HT1080 (cell line): ENCODE measurements at places on chromosomes 3 and 15.

DNA sequence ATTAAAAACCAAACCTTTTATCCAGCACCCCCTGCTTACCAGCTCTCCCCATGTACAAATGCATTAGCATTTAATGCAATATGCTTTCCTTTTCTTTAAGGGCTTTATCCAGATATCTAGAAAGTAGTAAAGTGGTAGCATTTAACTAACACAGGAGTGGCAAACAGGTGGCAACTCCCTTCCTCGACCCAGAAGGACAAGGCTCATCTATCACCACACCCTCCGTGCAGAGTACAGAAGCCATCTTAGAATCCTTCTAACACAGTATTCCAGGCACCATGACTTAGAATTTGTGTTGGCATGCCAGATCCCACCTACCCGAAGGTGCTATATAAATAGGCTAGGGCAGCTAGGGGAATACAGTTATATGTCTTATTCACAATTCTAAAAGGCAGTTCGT lies 148.6 kb upstream of the NSMCE3 start:
- DNase-seq = no peak

- no peak for DNase-seq
These were observed 1083.9 kb downstream of the DIPK2A start for GRCh38 chr3:145055375-145056076.

- no peak for DNase-seq
These were observed 130.8 kb downstream of the CHCHD6 start for GRCh38 chr3:126834596-126835471.

DNA sequence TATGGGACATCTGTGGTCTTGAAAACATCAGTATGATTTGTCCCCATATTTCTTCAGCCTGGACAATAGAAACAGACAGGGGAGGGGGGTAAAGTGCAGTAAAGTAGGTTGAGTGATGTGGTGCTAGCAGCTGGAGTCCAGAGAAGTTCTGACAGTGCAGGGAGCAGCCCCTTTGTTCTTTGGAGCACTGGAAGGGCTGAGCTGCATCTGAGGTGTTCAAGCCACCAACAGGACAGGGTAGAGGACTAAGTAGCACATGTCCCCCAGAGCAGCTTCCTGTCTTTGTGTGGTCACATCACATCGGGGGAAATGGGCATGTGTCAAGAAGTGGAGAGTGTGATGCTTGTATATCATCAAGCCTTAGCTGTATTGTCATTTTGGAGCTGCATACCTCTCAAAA lies 12.1 kb downstream of the MRPS22 start:
- no peak for DNase-seq

DNA sequence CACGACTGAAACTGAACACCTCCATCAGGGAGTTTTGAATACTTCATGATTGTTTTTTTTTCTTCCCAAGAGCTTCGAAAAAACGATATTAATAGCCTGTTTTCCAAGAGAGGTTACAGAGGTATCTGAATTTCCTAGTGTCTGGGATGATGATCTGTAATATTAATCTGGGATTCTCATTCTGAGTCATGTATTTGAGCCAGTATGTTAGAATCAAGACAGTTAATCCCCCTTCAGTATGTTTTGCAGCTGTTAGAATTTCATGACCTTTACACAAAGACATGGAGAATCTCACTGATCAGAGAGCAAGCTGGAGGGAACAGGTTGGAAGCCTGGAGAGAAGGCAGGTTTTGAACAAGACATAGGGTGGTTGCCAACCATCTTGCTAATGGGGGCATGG lies 234.5 kb upstream of the GAP43 start:
- no peak for DNase-seq

DNA sequence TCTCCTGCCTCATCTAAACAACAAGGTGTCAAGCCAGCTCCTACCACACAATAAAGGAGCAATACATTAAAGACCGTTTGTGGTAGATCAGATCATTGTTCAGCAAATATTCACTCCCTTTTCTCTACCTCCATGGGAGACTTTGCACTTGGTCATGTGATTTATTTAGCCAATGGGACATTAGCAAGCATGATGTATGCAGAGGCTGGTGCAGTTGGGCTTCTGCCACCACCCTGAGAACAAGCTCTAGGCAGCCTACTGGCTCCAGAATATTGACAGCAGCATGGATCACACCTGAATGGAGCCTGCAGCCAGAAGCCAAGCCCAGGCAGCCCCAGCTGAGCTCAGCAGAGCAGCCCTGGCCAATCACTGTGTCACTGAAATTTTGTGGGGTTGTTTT lies 99.4 kb upstream of the UBE2E2 start:
- DNase-seq = no peak

DNA sequence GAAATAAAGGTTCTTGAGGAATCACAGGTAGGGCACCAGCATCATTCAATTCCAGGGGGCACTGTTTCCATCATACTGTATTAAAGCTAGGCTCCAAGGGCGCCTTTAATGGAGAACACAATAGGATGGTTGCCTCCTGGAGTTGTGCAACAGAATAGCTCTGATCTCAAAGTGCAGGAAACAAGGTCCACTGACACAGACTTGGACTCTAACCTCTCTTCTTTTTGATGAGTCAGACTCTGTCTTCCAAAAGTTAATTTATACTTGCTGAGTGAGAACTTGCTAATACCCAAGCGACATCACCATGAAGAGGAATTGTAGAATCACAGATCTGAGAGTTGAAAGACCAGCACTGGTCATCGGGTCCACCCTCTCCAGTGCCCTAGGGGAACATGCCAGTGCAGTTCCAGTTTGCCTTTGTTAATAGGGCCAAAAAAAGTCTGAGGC lies 94.4 kb upstream of the PHLDB2 start:
- DNase-seq = peak; percentile 86

DNA sequence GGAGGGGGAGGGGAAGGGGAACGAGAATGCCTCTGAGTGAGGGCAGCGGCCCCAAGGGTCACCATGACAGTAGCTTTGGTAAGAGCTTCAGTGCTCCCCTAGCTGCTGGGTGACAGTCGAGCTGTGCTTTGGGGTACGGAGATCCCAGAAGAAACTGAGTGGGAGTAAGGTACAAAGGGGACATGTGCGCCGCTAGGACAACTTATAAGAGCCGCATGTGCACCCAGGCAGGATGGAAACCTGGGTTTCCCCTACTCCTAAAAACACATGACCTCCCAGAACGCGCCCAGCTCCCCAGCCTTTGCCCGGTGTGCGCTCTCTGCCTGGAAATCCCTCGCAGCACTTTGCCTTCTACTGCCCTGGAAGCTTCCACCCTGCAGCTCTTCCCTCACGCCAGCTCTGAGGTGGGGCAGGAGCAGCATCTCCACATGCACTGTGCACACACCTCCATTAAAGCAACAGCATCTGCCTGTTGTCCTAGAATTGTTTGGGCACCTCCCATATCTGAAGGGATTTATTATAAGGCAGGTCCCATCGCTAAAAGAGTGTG lies 232.2 kb downstream of the ADAMTS17 start:
- DNase-seq = no peak
